ENCODE measurements at places on chromosomes 7 and 10. TPM values are rescaled to one million over a fixed set of nuclear protein-coding genes. Genes with fewer than 3 reads are reported as not detected.

The ZCWPW1 gene
- 4.1 TPM for total RNA-seq

The ACSM6 gene
- total RNA-seq: not detected

The WDFY4 gene
- 3.5 TPM for total RNA-seq

The MKI67 gene
- total RNA-seq: 1.9 TPM

The MPP7 gene
- total RNA-seq: 27.1 TPM

The SFRP5 gene
- not detected for total RNA-seq

The SPDYE1 gene
- total RNA-seq: not detected

The AGBL3 gene
- total RNA-seq: 3.8 TPM

The GPR15LG gene
- total RNA-seq: not detected

- H3K4me1 ChIP-seq: no peaks in the 10 kb centered on the region
- H3K4me3 ChIP-seq: no peak overlapping the region
- H3K36me3 ChIP-seq: no peaks in the 10 kb centered on the region
- no peak overlapping the region for H3K27ac ChIP-seq
- no peaks in the 10 kb centered on the region for H3K27me3 ChIP-seq
These were observed 145.1 kb downstream of the PLXNA4 start for GRCh38 chr7:132430861-132431822.

DNA sequence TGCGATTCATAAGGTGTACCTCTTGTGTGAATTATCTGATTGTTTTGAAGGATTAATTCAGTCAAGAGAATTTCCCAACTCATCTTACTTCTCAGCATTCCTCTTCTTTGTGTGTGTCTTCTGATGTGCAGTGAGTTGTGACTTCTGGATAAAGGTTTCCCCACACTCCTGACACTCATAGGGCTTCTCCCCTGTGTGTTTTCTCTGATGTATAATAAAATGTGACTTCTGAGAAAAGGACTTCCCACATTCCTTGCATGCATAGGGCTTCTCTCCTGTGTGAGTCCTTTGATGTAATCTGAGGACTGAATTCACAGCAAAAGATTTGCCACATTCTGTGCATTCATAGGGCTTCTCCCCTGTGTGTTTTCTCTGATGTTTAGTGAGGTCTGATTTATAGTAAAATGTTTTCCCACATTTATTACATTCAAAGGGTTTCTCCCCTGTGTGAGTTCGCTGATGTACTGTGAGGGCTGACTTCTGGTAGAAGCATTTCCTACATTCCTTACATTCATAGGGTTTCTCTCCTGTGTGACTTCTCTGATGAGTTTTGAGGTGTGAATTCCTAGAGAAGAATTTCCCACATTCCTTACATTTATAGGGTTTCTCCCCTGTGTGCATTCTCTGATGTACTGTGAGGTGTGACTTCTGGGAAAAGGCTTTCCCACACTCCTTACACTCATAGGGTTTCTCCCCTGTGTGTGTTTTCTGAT lies 24.2 kb downstream of the ZNF25 start:
- H3K36me3 ChIP-seq: peaks cover 38% of the 10 kb centered on the region
- H3K4me1 ChIP-seq: no peaks in the 10 kb centered on the region
- H3K27ac ChIP-seq: no peak overlapping the region
- no peaks in the 10 kb centered on the region for H3K27me3 ChIP-seq
- no peak overlapping the region for H3K4me3 ChIP-seq

DNA sequence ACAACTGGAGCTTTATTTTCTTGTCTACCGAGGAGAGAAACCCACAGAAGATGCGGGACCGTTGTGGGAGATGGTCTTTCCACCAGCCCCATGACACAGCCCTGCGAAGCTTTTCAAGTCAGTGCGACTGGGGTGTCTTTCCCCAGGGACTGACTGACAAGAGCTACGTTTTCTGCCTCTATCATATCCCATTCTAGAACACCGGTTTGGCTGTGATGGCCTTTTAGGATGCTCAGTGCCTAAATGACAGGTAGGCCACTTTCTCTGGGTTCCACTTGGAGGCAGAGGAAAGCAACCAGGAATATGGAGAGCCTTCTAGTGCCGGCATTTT lies 16.9 kb downstream of the SLC13A4 start:
- peaks cover 12% of the 10 kb centered on the region for H3K4me1 ChIP-seq
- H3K27me3 ChIP-seq: no peaks in the 10 kb centered on the region
- H3K4me3 ChIP-seq: no peak overlapping the region
- no peak overlapping the region for H3K27ac ChIP-seq
- no peak for DNase-seq

GRCh38 chr7:91671245-91671644 lies 209.3 kb downstream of the MTERF1 start:
- no peaks in the 10 kb centered on the region for H3K36me3 ChIP-seq
- no peak overlapping the region for H3K27ac ChIP-seq
- H3K4me3 ChIP-seq: no peak overlapping the region
- H3K4me1 ChIP-seq: no peaks in the 10 kb centered on the region
- H3K27me3 ChIP-seq: no peaks in the 10 kb centered on the region
- no peak for DNase-seq

GRCh38 chr7:49527182-49527581 lies 246.3 kb upstream of the VWC2 start:
- H3K4me3 ChIP-seq: no peak overlapping the region
- no peak overlapping the region for H3K27ac ChIP-seq
- H3K4me1 ChIP-seq: no peaks in the 10 kb centered on the region

DNA sequence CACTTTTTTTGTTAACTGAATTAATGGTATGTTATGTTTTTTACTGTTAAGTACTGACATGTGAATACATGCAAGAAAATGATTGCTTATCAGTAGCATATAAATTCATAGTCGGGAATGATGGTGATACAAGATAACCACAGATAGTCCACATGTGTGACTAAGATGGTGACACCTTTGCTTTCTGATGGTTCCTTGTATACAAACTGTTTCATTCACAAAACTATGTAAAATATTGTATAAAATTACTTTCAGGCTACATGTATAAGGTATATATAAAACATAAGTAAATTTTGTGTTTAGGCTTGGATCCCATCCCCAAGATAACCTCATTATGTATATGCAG lies 10.0 kb downstream of the CISD1 start:
- H3K36me3 ChIP-seq: peaks cover 4% of the 10 kb centered on the region
- H3K4me3 ChIP-seq: no peak overlapping the region
- H3K4me1 ChIP-seq: peaks cover 10% of the 10 kb centered on the region
- DNase-seq: no peak
- H3K27me3 ChIP-seq: no peaks in the 10 kb centered on the region

- no peaks in the 10 kb centered on the region for H3K27me3 ChIP-seq
- H3K4me1 ChIP-seq: no peaks in the 10 kb centered on the region
- H3K27ac ChIP-seq: no peak overlapping the region
These were observed 765.5 kb upstream of the SORCS1 start for GRCh38 chr10:107930037-107930436.

- no peak for DNase-seq
- H3K27ac ChIP-seq: peak within 1 kb of the TSS; percentile 18
- H3K27me3 ChIP-seq: no peaks in the 10 kb centered on the region
- no peaks in the 10 kb centered on the region for H3K4me1 ChIP-seq
- H3K36me3 ChIP-seq: no peaks in the 10 kb centered on the region
These were observed at the start of gene CPXM2 for GRCh38 chr10:123891144-123892071. Gene CPXM2 (minus strand): TSS chr10:123891807. CDS start chr10:123891659, 148 bp downstream.

- DNase-seq: no peak
- no peak overlapping the region for H3K4me3 ChIP-seq
- H3K27ac ChIP-seq: no peak overlapping the region
- no peaks in the 10 kb centered on the region for H3K27me3 ChIP-seq
- H3K4me1 ChIP-seq: no peaks in the 10 kb centered on the region
These were observed 234.1 kb upstream of the KMT2E start for GRCh38 chr7:104779888-104780287.

- H3K36me3 ChIP-seq: no peaks in the 10 kb centered on the region
- H3K4me1 ChIP-seq: no peaks in the 10 kb centered on the region
- no peak for DNase-seq
- H3K27me3 ChIP-seq: no peaks in the 10 kb centered on the region
- H3K27ac ChIP-seq: no peak overlapping the region
- no peak overlapping the region for H3K4me3 ChIP-seq
These were observed 124.9 kb downstream of the ARHGAP12 start for GRCh38 chr10:31803606-31804351.

DNA sequence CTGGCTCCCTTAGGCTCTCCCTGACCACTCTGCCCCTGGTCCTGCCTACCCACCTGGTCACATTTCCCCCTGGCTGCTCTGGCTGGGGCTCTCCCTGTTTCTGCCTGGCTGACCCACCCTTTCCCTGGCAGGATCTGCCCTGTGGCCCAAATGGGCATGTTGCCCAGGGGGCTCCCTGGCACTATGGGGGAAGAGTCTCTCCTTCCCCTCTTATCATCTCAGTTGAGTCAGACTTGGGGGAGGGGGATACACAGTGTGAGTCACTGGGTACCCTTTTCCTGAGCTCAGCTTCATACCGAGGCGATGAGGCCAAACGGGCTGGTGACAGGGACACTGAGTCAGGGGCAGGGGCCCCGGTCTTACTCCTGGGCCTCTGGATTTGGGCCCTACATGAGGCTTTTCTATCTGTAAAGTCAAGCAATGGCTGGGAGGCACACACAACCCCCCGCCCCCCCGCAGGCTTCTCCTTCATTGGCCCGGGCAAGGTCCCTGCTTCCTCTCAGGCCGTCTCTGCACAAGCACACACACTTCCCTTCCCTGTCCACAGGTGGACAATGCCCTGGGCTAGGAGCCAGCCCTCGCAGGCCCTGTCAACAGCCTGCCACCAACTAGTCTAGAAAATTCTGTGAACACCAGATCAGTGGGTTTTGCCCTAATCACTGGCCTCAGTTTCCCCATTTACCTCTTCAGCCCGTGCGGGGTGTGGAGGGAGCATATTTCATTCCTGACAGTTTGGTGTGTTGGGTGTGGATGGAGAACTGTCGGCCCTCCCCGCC lies 627 bp upstream of the FLNC start:
- H3K27me3 ChIP-seq: no peaks in the 10 kb centered on the region
- peak overlapping the region; percentile 7 for H3K4me3 ChIP-seq
- peaks cover 37% of the 10 kb centered on the region for H3K4me1 ChIP-seq
- peak; percentile 37 for DNase-seq
- no peaks in the 10 kb centered on the region for H3K36me3 ChIP-seq

GRCh38 chr7:133429371-133429770 lies 176.5 kb downstream of the EXOC4 start:
- H3K36me3 ChIP-seq: no peaks in the 10 kb centered on the region
- no peak for DNase-seq
- no peak overlapping the region for H3K27ac ChIP-seq
- H3K4me3 ChIP-seq: no peak overlapping the region

DNA sequence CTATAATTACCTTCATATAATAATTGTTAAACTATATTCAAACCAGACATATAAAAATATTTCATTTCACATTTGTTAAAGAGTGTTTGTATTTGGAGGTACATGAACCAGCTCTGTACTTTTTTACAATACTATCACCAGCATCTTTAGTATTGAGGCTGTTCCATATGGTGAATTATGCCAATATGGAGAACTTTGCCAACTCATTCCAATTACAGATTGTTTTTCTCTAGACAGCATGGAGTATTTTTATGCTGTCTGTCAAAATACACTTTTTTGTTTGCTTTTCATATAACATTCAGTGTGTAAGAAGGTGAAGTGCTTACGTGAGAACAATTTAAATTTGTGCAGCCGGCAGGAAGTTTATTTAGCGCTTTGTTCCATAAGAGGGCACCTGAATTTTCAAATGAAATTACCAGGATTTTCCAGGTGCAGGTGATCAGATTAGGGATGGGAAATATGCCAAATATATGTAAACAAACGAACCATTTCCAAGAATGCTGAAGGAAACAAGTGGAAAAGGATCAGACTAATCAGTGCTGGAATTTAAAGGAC lies 54.9 kb downstream of the SEMA3E start:
- H3K36me3 ChIP-seq: no peaks in the 10 kb centered on the region
- no peaks in the 10 kb centered on the region for H3K4me1 ChIP-seq
- no peak overlapping the region for H3K4me3 ChIP-seq

DNA sequence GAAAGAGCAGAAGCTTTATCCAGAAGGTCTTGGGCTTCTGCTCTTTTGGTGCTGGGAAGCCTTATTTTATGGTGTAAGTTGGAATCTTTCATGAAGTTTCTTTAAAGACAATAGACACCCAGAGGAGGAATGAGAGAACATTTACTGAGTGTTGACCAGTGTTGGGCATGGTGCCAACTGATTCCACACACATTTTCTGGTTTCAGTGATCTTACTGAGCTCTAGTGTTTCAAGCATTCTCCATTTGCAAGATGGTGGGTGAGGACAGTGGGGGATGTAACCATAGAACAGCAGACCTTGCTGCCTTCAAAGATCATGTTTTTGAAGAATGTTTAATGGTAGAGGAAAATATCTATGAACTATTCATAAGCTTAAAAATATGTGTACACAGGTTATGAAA lies 114.6 kb downstream of the LRMDA start:
- no peaks in the 10 kb centered on the region for H3K27me3 ChIP-seq
- peaks cover 48% of the 10 kb centered on the region for H3K4me1 ChIP-seq
- no peak overlapping the region for H3K27ac ChIP-seq
- H3K4me3 ChIP-seq: no peak overlapping the region
- DNase-seq: peak; percentile 21

- no peak for DNase-seq
- no peak overlapping the region for H3K4me3 ChIP-seq
- H3K27me3 ChIP-seq: no peaks in the 10 kb centered on the region
- no peaks in the 10 kb centered on the region for H3K36me3 ChIP-seq
- H3K27ac ChIP-seq: no peak overlapping the region
These were observed 61.9 kb upstream of the ADO start for GRCh38 chr10:62742536-62743061.
